ENCODE measurements at places on chromosomes 5 and 9.

DNA sequence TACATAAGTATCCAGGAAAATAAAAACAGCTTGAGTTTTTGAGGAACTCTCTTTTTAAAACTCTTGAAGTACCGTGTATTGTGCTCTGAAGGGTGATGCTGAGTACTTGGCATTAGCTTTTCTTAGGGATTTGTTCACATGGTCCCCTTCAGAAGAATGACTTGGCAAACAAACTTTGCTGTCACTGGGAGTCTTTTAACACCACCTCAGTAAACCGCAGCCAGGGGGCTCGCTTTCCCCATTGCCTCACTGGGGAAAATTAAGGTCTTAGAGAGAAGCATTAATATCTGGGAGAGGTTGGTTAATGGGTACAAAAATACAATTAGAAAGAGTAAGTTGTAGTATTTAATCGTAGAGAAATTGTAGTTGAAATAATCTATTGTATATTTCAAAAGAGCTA is 105.9 kb upstream of the DAP start:
- no peak for DNase-seq

DNA sequence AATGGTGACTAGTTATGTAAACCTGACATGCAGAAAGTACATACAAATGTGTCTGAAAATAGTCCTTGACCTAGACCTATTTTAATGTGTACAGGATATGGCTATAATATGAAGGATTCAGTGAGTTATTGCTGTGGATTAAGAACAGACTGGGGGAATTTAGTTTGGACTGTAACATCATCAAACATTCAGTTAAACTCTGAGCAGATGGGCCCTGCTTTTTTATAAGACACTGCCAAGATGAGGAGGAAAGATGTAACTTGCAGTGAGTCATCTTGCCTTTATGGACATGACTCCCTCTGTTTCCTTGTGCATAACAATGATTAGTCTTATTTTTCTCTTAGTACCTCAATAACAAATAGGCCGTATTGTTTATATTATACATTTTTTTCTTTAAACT is 12.2 kb downstream of the PPP3R2 start:
- DNase-seq, result no peak

DNA sequence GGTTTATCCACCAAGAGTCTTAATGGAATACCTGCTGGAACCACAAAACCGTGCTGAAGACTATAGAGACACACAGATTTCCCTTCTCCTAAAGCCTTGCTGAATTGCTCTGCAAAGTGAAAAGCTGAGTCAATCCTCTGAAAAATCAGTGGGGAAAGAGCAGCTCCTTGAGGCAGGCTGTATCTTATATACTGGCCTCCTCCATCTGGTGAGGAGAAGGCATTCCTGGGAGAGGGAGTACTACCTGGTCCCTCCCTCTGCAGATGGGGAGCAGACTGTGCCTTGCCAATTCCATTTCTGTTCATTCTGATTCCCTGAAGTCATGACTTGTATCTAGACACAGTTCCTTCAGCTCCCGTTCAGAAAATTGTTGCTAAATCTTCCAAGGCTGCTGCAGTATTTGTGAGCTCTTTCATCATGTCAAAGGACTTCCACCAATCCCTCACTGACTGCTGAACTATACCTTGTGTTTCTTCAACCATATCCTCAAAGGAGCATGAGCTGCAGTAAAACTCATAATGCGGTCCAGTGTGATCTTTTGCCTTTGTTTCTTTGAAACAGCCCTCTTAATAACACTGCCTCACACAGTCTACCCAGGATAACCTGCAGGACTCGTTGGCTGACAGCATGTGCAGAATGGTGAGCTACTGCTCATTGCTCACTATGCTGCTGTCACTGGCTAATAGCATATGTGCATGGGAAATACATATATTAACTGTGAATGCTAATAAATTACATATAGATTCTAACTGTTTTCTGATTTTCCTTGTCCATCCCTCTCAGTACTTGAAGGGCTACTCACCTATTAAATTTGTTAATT is 84.5 kb downstream of the FOXD1 start:
- no peak for DNase-seq

DNA sequence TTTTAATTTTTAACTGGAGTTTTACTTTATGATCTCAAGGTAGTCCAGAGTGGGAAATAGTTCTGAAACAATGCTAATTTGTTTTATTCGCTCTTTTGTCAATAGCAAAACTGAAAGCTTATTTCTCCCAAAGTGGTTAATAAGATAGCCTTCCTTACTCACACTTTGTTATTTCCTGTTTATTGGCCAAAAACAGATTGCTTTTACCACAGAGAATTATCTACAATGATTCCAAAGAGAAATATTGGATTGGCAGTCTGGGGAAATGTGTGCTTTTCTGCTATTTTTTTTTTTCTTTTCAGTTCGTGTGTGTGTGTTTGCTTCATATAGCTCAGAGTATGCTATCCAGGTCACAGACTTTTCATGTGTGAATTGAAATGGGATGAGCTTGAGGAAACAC is 756.7 kb upstream of the RGMB start:
- no peak for DNase-seq

DNA sequence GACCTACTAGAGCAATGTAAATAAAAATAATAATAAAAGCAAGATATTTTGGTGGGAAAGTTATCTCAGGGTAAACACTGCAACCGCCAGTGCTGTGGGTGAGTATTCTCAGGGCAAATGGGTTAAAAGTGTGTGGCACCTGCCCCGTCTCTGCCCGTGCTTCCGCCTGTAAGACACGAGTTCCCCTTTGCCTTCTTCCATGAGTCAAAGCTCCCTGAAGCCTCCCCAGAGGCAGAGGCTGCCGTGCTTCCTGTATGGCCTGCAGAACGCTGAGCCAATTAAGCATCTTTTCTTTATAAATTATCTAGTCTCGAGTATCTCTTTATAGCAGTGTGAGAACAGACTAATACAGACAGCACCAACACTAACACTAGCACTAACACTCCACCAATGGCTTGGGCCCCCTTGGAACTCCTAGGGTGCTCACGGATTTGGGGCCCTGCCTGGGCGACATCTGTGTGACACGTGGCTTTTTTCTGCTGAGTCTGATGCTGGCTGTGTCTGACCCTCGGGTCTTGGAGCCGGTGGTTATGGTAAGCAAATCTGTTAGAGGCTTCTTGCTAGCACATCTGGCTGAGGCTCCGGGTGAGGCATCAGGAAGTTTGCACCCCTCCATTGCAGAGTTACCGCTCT is 10.6 kb downstream of the PLEKHG4B start:
- DNase-seq, result no peak

GRCh38 chr5:17679597-17680203 is 45.4 kb downstream of the TAF11L14 start:
- no peak for DNase-seq

DNA sequence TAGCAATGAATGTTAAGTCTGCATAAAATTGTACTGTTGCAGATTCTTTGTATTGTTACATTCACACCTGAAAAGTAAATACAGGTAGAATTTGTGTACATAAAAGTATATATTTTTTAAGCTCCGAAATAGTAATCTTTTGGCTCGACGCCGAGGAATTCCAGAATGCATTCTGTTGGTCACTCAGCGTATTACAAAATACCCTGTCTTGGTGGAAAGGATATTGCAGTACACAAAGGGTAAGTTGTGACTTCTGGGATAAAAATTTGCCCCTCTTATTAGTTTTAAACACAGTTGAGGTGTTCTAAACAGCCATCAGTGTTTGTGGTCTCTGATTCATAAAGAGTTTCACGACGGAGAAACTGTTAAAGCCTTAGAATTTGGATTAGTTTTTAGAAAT is 257.6 kb downstream of the ARHGEF28 start:
- no peak for DNase-seq

DNA sequence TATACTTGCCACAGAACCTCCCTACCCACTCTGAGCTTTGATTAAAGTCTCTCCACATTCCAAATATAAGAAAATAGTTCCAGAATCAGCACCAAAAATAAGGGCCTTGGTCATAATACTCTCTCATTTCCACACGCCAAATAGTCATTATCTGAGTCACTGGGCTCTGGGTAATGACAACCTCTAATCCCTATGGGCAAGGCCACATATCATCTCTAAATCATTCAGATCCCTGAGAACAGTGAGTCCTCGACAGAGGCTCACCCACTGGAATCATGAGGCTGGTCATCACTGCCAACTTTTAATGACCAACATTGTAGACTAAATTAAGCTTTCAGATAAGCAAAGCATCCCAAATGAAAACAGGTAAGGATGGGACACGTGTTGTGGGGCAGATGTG is 28.1 kb downstream of the FAM114A2 start:
- DNase-seq, result no peak

DNA sequence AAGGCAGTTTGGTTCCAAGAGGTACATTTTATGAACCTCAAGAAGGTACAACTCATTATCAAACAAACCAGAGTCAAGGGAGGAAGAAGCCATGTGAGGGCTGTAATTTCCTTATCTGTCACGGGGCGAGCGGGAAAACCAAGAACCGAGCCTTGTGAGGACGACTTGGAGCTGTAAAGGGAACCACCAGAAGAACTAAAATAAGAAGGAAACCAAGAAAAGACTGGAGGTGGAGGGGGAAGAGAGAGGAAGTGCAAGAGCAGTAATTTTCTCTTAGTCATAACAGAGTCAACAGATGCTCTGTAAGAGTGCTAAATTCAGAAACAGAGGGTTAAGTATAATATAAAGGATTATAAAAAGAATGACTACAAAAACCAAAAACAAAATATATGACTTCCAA is 127.1 kb downstream of the DIRAS2 start:
- DNase-seq, result no peak

DNA sequence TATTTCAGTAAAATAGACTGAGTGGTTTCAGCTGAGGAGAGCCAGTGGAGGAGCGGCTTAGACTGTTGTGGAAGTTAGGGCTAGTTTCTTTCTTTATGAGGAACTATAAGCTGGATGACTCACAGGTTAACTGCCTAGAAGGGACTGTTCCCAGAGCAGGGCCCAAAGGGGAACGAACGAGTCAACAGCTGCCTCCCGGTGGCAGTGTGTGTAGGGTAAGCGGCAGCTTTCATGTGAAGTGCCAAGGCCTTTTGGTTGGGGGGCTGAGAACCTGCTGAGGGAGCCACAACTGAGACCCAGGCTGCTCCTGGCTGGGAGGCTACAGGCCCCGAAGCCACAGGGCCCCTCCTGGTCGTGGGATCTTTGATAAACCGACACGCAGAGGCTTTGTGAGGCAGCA is 7.0 kb downstream of the SQSTM1 start:
- DNase-seq, result peak; percentile 21

DNA sequence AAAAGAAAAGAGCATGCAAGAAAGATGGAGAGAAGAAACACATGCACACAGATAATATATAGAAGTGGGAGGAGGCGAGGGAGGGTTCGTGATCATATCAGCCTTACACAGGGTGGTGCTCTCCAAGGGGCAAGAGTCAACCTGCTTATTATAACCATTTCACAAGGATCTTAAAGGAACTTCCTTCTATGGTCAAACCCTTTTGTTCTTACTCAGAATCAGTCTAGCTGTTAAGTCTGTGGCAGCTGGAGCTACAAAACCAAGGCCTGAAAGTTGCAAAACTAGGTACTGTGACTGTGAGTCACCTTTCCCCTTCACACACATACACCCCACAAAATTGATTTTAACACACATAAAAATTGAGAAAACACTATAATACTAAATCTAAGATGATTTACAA is 18.5 kb upstream of the ERMP1 start:
- DNase-seq, result peak; percentile 33

GRCh38 chr9:73020877-73021276 is 68.0 kb upstream of the ALDH1A1 start:
- no peak for DNase-seq

DNA sequence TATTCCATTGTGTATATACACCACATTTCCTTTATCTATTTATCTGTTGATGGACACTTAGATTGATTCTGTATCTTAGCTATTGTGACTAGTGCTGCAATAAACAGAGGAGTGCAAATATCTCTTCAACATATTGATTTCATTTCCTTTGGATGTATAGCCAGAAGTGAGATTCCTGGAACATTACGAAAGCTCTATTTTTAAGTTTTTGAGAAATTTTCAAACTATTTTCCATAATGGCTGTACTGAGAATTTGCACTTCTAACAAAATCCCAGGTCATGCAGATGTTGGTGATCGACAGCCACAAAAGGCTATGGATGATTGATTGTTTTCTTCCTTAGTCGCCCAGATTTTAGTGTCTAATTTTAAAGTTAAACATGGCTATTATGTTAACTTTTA is 132.7 kb upstream of the MTAP start:
- DNase-seq, result no peak

DNA sequence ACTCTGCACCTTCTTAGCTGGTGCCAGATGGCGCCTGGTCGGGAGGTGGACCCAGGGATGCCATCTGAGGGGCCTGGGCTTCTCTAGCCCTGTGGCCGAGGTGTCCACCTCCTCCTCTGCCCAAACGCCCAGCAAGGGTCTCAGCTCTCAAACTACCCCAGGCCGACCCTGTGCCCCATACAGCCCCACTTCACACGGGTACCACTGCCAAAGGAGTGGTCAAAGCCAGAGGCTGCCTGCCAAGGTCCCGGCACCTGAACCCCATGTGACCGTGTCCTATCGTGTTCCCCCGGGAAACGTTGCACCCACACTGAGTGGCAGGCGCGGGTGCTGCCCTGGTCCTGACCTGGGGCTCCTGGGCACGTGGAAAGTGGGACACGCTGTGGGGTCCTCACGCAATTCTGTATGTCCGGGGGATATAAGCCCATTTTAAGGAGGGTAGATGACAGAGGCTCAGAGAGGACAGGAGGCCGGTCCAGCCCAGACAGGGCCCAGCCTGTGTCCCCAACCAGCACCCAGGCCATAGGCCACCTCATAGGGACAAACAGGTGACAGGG is 1.9 kb downstream of the ENTPD8 start:
- DNase-seq, result no peak

GRCh38 chr5:135131801-135132680 is 98.0 kb upstream of the PITX1 start:
- DNase-seq, result no peak

GRCh38 chr5:68962757-68963484 is 130.9 kb upstream of the SLC30A5 start:
- DNase-seq, result no peak

- no peak for DNase-seq
Measured at GRCh38 chr5:39062530-39062929, 11.7 kb downstream of the RICTOR start.

GRCh38 chr9:89497257-89497963 is 503 bp downstream of the SEMA4D start:
- DNase-seq, result peak; percentile 48

- no peak for DNase-seq
Measured at GRCh38 chr9:72428329-72428728, 63.3 kb upstream of the ZFAND5 start.

GRCh38 chr5:61313960-61314681 is 17.9 kb upstream of the ZSWIM6 start:
- no peak for DNase-seq

- no peak for DNase-seq
Measured at GRCh38 chr5:142287096-142287972, 37.5 kb downstream of the SPRY4 start.

All from CD4-positive, alpha-beta T cell treated with Interleukin-1 beta for 1 hour (primary cell).